AG08395 (cell line): ENCODE measurements at places on chromosomes 6 and 20.

DNA sequence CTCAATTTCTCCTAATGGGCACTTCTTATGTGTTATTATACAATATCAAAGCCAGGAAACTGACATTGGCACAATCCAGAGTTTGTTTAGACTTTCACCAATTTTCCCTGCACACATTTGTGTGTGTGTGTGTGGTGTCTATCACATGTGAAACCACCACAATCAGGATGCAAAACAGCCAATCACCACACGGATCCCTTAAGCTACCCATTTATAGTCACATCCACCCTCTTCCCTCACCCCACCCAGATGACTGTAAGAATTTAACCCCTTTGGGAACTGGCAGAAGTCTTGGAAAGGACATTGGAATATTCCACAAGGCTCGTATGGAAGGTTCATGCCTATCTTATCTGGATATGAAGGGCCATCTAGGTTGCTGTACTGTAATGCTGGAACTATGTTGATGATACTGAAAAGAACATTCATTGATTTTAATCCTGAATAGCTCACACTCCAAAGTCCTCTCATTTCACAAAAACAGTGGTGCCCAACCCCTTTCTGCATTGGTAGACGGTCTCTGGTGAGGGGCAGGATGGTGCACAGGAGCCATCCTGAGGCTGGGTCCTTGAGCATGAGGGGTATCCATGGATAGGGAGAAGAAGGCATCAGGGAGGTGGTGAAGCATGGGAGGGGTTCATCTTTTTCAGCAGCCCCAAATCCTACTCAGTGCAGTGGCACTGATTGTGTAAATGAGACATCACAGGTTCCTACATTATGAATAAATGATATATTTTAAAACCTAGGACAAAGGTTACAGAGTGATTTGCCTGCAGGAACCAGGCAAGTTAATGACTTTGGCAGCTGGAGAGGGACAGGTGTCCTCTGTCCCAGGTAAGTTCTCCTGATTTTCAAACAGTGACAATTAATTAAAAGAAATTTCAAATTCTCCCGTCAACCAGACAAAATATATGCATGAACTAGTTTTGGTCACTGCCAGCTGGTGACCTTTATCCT lies 12.1 kb upstream of the CTCFL start:
- no peak for DNase-seq

- DNase-seq: no peak
Measured at GRCh38 chr6:63792736-63793464, 157.3 kb downstream of the PHF3 start.

DNA sequence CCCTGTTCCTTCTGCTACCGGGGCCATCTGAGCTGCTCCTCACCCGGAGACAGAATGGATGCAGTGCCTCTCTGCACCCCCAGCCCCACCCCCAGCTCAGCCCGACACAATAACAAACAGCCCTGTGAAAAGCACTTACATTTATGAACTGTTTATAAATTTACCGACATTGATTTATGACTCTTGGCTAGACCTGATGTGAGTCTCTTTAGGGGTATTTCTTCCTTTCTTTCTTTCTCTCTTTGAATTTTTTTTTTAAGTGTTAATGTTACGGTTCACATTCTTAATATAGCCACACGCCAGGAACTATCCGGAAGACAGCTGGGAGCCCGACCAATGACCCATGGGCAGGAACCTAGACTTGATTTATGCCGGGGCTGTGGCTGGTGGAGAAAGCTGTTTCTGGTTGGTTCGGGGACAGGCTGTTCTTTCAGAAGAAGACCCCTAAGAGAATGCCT lies 266.3 kb downstream of the CDC5L start:
- DNase-seq: no peak

- DNase-seq: peak; percentile 89
Measured at GRCh38 chr6:132333639-132334520, 67.4 kb downstream of the MOXD1 start.

DNA sequence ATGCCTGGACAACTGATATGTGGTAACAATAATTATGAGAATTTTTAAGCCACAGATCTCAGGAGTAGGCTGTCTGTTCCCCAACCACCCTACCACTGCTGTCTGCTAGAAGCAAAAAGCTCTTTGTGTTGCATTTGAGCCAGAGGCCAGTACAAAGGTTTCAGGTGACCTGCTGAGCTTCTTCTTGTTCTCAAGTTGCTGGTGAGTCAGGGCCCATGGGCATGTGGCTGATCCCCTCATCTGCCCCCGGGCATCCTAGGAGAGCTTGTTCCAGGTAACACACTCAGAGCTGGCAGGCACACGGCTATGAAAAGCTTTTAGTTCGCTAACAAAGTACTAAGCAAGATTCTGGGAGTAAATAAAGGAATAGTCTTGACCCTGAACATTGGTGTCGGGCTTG lies 285.3 kb downstream of the CDC5L start:
- no peak for DNase-seq

DNA sequence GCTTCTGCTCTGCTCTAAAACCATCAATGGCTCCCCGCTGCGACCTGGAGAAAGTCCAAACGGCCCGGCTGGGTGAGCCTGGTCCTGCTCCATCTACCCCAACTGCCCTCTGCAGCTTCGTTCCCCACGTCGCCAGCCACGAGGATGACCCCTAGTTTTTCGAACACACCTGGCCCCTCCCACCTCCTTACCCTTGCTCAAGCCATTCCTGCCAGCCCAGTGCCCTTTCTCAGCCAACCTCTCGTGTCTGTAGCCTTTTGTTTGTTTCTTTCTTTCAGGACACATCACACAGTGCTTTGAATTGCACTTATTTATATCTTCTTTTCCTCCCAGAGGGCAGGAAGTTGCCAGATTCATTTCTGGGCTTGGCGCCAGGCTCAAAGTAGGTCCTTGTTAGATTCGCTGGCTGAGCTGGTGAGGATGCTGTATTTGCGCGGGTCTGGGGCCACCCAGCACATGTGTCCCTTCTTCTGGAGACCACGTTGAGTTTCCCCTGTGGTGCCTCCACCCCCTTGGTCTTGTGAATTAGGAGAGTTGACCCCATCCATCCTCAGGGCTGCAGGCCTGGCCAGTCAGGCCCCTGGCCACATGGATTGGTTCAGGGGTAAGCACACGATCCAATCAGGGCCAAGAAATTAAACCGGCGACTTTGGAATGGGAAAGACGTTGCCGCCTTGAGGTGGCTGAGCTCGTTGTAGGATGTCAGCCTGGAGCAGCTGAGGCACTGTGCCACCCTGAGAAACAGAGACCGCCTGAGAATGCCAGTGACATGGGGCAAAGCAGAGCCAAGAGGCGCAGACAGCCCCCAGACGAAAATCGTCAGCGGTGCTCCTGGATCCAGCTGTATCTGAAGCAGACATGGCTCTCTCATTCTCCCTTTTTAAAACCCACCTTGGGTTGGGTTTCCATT lies 156.0 kb downstream of the CEBPB start:
- peak; percentile 79 for DNase-seq

GRCh38 chr6:170277893-170278742 lies 12.8 kb downstream of the DLL1 start:
- DNase-seq: no peak

DNA sequence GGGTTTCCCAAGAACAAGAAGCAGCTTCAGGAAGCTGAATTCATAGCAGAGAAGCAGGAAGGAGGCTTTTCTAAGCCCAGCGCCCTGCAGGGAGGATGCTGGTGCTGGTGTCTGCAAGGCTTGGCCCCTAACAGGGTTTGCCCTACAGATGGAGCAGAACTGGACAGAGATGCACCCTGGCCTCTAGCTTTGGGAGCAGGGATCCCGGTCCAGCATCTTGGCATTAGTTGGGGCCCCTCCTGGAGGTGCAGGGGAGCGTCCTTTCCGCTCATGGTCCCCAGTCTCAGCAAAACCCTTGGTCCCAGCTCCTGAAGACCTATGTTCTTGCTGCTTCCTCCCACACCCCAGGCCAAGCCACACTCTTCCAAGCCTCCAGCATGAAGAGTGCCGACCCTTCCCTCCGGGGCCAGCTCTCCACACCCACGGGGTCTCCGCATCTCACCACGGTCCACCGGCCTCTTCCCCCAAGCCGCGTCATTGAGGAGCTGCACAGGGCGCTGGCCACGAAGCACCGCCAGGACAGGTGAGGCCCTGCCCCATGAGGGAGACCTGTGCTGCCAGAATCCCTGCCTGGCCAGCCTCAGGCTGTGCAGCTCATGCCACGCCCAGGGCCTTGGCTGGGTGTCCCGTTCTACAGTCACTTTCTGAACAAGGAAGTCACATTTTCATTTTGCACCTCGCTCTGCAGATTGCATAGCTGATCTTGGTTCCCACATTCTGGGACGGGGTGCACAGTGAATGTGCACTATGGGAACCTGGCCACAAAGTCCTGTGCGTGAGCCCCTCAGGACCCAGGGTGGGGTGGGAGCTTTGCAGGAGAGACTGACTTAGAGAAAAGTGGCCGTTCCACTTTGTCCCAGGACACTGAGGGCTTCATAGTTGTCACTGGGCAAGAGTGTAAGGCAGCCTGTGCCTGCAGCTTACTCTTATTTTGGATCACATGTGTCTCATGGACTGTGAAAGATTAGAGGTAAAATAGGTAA lies 160.2 kb downstream of the SYCP2 start:
- no peak for DNase-seq

- no peak for DNase-seq
Measured at GRCh38 chr20:53739799-53740785, 146.5 kb upstream of the ZNF217 start.

- peak; percentile 88 for DNase-seq
Measured at GRCh38 chr6:111985202-111985731, 68.6 kb upstream of the CCN6 start.

DNA sequence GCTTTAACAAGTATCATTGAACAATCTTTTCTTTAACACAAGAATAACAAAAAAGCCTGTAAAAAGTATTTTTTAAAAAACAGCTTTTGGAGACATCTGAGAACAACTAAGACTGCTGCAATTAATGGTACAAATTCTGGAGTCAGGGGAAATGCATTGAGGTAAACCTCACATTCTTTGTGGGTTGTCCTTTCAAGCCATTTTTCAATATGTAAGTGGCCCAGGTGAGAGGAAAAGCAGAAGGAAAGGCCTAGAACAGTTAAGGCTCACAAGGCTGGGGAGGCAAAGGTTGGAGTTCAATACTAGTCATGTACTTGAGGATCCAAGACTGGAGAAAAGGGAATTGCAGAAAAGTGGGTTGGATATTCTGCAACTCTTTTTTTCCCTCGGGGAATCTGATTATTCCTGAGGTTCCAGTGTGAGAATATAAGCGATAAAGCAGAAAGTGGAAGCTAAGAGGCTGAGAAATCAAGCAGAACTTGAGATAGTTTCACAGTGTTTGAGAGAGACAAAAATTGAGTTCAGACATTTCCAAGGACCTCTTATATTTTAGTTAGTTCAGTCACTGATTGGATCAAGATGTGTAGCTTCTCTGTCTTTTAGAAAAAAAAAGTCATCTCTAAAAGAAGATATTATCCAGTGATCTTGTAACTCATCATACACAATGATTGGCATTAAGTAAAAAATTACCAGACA lies 25.0 kb upstream of the TXLNB start:
- DNase-seq: no peak

DNA sequence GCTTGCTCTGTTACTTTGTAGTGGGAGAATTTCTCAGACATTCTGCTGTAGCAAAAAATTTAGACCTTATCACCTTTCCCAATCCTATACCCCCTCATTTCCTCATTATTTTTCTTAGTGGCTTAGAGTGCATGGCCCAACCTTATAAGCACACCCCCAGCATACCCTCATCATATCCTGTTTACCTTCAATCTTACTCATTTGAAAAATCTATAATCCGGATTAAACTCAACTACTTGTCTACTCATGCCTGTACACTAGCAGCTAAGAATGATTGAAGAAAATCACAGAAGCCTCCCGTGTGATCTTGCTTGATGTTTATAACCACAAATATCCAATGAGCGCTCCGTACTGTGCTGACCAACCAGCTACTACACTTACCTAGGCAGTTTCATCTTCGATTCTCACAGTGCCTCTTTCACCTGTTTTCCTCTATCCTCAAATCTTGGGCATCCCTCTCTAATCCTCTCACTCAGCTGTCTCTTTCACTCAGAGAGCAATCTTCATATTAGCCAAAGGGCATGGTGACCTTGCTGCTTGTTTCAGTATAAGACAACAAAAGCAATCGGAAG lies 36.6 kb downstream of the AIG1 start:
- DNase-seq: no peak
